ENCODE measurements at places on chromosomes 5 and 9.
A peak's percentile ranks its signal among the peaks of the same experiment; 100 is the strongest.

- DNase-seq, result no peak
These were observed 11.3 kb upstream of the ERAP2 start for GRCh38 chr5:96864922-96865530.

DNA sequence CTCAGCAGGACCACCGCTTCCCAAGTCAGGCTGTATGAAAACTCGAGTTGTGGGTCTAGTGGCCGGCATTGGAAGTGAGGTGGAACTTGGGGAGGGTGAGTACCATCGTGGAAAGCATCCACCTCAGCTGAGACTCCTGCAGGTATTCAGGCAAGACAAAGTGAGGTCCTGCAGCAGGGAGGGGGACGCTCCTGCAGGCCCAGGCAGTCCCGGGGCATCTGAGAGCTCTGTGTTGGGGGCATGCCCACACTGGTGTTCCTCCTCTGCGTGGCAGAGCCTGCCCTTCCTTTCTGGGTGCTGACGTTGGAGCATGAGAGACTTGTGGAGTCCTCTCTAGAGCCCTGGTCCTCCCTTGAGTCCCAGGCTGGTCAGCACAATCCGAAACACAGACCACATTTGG lies 187.7 kb downstream of the CACNA1B start:
- no peak for DNase-seq

DNA sequence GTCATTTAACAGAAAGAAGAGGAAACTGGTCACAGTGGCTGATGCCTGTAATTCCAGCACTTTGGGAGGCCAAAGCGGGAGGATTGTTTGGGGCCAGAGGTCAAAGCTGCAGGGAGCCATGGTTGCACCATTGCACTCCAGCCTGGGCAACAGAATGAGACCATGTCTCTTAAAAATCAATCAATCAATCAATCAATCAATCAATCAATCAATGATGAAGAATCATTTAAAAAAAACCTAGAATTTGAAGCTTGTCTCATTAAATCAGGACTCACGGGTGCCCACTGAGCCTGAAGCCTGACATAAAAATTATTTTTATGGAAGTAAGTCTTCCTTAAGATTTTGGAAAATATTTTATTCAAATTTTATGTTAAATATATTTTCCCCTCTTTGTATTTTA lies 43.9 kb downstream of the BNIP1 start:
- DNase-seq, result no peak

- no peak for DNase-seq
These were observed 117.6 kb upstream of the S1PR3 start for GRCh38 chr9:88873635-88874034.

DNA sequence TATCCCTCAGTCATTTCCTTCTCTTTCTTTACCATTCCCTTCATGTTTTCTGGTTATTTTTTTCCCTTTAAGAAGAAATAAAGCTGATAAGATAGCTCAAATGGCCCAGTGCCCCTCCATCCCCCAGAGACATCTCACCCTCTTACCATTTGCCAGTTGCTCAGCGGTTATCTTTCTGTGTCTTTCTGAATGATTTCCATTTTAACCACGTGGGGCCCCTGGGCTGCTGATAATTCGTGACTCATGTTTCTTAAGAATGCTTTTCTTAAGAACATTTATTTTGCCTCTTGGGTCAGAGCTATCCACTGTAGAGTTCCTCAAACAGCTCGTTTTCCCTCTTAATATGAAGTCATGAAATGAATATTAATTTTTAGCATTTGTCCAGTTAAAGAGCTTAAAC lies 147.8 kb downstream of the MAST4 start:
- no peak for DNase-seq

DNA sequence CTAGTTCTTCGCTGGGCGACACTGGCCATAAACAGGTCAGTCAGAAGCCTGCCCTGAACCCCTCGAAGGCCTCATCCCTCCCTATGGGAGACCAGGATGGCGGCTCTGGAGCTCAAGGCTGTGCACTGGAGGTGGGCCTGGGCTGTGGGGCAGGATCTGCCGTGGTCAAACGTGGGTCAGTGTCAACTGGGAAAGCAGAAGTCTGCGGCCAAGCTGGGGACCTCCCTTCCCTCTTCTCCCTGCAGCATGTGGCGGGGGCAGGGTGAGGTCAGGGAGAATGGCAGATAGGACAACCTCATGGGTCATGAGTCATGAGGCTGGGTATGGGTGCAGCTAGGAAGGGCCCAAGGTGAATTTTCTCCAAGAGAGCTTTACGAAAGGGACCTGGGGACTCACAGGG lies 132.9 kb downstream of the RXRA start:
- DNase-seq, result no peak

GRCh38 chr5:76606701-76607100 lies 16.5 kb downstream of the F2RL2 start:
- DNase-seq, result no peak

DNA sequence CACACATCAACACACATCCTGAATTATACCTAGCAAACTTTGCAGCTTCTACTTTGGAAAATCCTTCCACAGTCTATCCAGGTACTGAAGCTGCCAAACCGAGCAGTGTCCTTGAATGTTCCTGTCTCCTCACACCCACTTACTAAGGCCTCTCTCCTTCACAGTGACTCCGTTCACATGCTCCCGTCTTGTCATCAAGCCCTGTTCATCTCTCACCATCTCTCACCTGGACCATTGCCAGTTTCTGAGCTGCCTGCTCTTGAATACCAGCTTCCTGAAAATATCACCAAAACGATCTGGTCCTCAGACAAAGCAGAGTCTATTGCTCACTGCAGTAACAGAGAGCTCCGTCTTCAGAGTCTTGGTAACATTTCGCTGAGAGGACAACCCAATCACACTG lies 57.4 kb downstream of the GCNT1 start:
- no peak for DNase-seq

GRCh38 chr9:115469841-115470240 lies 351.9 kb upstream of the TNC start:
- no peak for DNase-seq

- no peak for DNase-seq
These were observed 229.7 kb upstream of the IRX4 start for GRCh38 chr5:2112173-2113025.

DNA sequence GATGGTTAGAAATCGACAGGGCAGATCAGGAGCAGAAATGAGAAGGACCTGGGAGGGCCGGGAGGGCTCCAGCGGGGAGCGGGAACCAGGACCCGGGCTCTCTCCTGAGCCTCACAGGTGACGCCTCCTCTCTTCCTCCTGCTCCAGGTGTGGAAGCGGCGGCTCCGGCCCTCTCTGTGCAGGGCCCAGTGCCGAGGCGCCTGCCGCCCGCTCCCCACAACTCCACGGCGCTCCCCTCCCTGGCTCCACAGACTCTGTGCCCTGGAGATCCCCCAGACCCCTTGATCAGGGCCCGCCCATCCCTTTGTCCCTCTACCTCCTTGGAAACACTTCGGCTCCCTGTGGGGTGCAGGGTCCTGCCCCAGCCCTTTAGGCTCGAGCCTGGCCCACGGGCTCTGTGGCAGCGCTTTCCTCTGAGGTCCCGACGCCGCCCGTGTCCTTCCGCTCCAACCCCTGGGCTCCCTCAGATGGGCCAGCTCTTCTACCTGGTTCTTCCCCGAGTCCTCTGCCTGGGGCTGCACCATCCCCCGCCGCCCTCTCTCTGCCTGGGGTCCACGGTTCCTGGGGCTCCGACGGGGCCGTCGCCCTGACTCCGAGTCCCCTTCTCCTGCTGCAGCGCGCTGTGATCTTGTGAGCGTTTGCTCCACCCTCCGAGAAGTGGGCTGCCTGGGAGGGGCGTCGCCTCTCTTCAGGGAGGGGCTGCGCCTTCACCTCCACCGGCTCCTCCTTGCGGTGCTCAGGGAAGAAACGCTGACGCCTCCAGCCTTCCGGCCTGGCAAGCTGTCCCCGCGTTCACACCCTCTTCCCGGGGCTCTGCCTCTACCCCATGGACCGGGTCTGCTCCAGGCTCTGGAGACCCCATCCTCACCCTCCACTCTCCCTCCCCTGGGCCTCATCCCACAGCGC lies 22.4 kb upstream of the SLC6A3 start:
- no peak for DNase-seq

GRCh38 chr5:443239-444151 lies 519 bp downstream of the EXOC3 start:
- DNase-seq, result peak; percentile 15

- no peak for DNase-seq
These were observed 366.2 kb upstream of the GRAMD2B start for GRCh38 chr5:126056851-126057622.

DNA sequence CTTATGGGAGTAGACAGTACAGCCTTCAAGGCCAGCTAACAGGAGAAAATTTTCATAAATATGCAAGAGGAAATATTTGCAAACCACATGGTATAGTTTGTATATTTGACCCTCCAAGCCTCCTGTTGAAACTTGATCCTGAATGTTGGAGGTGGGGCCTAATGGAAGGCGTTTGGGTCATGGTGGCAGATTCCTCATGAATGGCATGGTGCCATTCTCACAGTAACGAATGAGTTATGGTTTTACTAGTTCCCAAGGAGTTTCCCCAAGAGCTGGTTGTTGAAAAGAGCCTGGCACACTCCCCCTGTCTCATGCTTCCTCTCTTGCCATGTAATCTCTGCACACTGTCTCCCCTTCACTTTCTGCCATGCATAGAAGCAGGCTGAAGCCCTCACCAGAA lies 3.3 kb upstream of the PAIP1 start:
- DNase-seq, result no peak

Measured in activated CD4-positive, alpha-beta T cell treated with anti-CD3 and anti-CD28 coated beads, Interleukin-2, amount 50 U/mL, for 1 hour (primary cell).